Pancreas (tissue), 10 donors: ENCODE measurements at places on chromosomes 16 and 17. TPM values are rescaled to one million over a fixed set of nuclear protein-coding genes. Genes with fewer than 3 reads are reported as not detected.

Gene HAP1
- total RNA-seq: 1.3 TPM

Gene RNF227
- 2.8 TPM for total RNA-seq

- DNase-seq: no peak
- no peaks in the 10 kb centered on the region for H3K4me1 ChIP-seq
- no peaks in the 10 kb centered on the region for H3K27me3 ChIP-seq
- H3K27ac ChIP-seq: no peak overlapping the region
- no peaks in the 10 kb centered on the region for H3K36me3 ChIP-seq
Observed at GRCh38 chr16:57130950-57131321, 38.6 kb downstream of the CPNE2 start.

Gene OTOP3
- total RNA-seq: 0.25 TPM
